ENCODE measurements at places on chromosomes 2 and 18.

- DNase-seq: no peak
Measured at GRCh38 chr2:181231151-181231550, 226.0 kb upstream of the ITGA4 start.

GRCh38 chr18:65352186-65352585 is 398.6 kb upstream of the CDH7 start:
- DNase-seq: no peak

- no peak for DNase-seq
Measured at GRCh38 chr2:7767902-7768301, 850.7 kb downstream of the RNF144A start.

DNA sequence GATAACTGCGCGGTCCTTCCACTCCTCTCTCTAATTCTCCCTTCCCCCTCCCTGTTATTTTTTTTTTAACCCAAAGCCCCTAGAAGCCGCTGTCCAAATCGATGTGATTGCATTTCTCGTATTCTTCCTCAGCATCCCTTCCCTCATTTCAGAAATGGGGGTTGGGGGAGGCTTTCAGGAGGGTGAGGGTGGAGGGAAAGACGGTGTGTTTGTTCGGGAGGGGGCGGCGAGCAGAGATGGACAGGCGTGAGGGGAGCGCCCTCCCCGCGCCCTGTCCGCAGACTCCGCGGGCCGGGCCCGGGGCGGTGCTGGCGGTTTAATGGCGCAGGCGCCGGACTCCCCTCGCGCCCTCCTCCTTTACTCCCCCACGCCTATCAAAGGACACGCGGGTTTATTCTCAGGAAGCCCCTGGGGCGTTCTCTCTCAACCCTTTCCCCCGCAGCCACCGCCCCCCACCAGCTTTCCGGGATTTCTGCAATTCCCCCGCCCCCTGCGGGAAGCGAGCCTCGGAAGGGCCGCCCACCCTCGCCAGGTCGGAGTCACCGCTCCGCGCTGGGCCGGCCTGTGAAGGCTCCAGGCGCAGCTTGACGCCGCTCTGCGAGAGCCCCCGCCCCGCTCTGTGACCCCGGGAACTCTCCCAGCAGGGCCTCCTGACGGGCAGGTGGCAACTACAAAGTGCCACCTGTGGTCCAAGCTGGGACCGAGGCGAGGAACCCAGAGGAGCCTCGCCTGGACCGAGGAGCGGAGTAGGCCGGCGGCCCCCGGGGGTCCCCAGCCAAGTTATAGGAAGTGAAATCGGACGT is 981 bp downstream of the ST8SIA3 start:
- DNase-seq: no peak

- no peak for DNase-seq
Measured at GRCh38 chr18:13808294-13809042, 15.5 kb upstream of the MC5R start.

DNA sequence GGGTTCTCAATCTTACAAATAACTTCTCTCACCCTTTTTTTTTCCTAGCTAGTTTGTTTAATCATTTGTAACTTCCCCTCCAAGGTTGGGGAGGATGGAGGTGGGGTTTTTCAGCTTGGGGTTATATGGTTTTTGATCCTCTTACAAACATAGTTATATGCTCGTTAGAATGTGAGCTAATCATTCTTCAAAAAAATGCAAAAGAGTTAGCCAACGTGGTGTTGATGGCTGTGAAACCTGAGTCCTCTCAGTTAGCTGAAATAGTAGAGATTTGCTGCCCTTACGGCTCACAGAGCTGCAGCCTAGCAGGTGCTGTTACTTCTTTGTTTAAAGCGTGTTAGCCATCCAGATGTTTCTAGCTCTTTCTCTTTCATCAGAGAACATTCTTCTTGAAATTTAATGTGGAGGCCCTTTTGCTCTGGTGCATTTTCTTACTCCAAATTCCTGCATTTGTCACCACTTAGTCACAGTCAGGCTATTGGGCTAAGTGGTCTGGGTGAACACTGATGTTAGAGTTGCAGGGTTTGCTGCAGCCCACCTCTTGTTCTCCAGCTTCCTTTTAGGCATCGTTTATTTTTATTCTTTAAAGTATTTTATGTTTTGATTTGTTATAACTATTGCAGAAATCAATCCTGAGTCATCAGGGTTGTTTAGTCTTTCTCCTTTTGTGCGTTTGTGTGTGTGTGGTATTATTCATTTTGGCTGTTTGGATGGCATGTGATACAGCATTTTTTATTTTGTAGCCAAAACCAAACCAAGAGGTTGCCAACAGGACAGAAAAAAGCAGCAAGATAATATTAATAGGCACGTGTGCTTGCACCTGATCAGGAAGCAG is 41.1 kb downstream of the LIMS1 start:
- no peak for DNase-seq

- no peak for DNase-seq
Measured at GRCh38 chr2:135894930-135895329, 18.7 kb upstream of the MCM6 start.

DNA sequence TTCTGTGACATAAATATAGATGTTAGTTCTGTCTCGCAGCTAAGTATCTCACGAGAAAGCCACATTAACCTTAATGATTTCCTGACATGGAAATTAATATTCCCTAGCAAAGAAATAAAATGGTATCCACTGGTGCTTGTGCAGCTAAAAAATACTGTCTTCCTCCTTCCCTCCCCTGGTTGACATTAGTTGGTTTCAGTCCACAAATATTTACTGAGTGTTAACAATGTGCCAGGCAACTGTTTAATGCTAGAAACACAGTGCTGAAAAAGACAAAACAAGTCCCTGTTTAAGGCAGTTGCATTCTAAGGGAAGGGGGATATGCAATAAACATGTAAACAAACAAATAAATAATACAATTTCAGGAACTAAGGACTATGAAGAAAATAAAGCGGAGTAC is 44.2 kb upstream of the VPS54 start:
- DNase-seq: no peak

DNA sequence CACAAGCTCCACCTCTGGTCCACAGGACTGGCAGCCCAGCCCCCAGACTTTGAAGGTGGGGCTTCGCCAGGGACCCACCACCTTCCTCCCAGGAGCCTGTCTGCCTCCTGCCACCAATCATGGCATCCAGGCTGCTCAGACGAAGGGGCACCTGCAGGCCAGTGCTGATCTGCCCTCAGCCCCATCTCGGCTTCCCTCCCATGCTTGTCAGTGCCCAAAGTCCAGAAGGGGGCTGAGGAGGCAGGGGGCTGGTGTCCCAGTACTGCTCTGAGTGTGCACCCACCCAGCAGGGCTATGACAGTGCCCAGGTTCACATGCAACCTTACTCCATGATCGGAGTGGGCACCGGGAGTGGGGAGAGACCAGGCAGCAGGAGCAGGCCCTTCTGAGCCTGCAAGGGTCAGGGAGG is 25.3 kb upstream of the RUFY4 start:
- no peak for DNase-seq

DNA sequence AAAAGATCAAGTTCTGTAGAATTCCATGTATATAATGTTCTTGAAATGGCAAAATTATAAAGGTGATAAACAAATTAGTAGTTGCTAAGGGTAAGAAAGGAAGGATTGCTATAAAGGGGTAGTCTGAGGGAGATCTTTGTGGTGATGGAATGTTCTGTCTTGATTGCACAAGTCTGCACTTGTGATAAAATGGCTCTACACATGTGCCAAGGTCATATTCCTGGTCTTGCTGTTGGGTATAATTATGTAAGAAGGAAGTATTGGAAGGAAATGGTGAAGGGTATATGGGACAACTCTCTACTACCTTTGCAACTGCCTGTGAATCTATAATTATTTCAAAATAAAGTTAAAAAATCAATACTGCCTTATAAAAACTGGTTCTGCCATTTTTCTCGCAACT is 15.3 kb downstream of the SGPP2 start:
- no peak for DNase-seq

GRCh38 chr18:69723434-69723833 is 224.2 kb downstream of the CD226 start:
- DNase-seq: no peak

GRCh38 chr18:48818329-48819254 is 132.2 kb downstream of the SMAD7 start:
- DNase-seq: no peak

DNA sequence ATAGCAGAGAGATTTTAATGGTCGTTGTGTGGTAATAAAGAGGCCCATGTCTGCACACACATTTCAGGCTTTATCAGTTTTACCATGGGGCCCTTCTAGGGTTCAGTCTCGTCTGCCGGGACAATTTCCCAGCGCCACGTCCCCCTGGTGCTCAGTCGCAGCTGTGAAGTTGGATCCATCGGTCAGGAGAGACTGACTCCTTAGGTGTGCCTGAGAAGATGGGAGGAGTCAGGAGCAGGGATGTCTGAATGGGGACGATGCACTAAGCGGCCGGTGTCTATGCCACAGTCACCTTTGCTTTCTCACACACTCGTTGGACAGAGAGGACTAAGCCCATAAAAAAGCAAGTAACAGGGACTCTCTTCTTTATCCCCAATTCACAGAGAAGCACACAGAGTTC is 71.4 kb downstream of the TWIST2 start:
- DNase-seq: no peak

DNA sequence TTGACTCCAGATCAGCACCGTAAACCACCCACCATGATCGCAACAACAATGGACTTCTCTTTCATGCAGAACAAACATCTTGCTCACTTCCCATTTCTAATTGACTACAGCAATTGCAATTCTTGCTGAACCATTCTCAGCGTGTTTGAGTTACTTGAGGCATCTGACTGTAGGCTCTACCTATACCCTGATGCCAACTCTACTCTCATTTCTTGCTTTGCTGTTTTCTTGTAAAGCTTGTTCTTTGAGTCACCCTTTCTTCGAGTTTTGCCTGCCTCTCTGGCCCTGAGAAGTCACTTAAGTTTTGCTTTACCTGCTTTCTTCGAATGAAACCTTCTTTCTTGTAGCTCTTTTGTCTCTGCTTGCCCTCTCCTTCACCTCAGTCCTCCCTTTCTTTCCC is 160.5 kb upstream of the RND3 start:
- no peak for DNase-seq

DNA sequence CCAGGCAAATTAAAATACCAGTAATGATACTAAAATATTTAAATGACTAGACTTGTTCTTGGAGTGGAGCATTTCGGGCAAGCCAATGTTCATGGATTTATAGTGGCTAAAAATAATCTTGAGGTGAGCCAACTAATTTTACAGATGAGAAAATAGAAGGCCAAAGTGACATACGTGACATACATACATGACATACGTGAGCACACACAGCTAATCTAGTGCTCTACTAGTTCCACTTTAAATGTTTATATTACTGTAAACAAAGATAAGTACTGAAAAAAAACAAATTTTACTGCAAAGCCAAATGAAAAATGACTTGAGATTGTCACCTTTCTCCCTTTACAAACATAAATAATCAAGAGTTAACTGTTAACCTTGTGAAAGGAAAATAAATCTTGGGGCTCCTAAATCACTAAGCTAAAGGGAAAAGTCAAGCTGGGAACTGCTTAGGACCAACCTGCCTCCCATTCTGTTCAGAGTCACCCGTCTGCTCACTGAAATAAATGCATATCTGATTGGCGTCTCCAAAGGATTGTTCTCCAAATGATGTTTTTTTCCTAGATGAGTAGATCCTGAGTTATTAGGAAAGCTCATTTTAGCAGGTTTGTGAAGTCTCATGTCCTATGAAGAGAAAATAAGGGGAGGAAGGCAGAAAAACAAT is 96.7 kb downstream of the PMS1 start:
- no peak for DNase-seq

GRCh38 chr18:22547807-22548561 is 130.3 kb upstream of the CTAGE1 start:
- DNase-seq: no peak

GRCh38 chr2:107182981-107183380 is 297.0 kb upstream of the ST6GAL2 start:
- DNase-seq: no peak

DNA sequence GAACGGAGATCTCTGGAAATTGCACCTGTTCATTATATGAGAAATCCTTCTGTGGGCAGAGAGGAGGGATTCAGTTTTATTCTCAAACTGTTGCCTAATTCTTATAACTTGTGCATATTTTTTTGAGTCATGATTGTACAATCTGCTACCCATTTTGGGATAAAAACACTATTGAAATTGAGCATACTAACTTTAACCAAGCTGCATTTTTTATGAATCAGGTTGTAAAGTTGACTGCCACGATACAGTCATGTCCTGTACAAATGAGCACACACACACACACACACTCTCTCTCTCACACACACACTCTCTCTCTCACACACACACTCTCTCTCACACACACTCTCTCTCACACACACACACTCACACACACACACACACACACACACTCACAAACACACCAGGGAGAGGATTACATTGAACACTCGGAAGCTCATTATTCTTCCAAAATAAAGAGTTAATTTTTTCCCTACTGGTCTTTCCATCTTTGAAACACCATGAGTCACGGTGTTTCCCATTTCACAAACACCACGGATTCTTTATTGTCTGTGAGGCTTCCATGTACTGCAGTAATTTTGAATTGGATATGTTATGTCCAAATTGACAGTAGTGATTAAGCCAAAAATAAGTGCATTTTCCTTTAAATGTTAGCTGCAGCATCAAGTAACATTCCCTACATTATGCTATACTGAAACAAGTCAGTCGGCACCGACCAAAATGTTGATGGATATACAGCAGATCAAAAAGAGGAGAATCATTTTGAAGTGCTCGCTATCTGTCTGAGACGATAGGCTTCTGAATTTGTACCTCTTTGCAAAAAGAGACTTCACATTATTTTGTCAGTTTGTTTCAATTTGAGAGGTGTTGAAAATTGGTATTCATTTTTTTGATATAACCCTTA is 216.9 kb downstream of the ARHGAP15 start:
- DNase-seq: no peak

DNA sequence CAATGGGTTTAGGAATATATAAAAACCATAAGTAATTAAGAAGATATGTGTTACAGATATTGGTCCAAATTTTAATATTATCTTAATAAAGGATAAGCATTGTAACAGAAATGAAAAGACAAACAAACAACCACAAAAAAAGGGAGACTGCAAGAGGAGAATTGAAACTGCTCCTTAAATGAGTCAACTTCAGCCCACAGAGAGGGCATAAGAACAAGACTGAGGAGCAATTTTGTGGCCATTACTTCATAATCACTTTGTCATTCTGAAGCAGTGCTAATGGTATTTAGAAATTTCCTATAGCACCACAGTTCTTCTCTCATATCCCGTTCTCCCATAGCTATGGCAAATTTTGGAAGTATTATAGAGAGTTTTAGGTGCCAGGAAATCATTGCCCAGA is 193.2 kb upstream of the HNMT start:
- no peak for DNase-seq

DNA sequence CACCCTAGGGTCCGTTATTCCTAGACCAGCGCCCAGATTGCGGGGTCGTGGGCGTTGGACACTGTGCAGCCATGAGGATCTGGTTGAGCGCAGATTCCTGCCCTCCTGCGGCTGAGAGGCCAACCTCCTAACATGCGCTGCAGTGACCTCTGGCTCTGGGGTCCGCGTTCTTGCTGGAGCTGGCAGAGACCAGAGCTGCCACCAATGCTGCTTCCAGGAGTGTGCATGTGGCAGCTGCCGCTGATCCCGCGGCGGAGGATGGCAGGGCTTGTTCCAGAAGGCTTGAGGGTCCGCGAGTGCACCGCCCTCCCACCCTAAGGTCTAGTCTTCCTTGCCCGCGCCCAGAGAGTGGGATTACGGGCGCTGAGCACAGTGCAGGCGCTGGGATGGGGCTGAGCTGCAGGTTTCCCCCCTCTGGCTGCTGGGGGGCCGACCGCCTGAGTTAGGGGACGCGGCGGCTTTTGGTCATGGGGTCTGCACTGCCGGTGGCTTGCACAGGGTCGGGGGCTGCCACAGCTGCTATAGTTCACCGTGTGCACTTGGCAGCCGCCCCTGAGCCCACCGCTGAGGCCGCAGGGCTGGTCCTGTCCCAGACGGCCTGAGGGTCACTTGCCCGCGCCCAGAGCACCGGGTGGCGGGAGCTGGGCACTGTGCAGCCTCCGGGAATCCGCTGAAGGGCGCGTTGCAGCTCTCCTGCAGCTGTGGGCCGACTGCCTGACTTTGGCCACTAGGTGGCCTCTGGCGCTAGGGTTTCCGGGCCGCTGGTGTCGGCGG is 145.9 kb downstream of the CCDC74A start:
- DNase-seq: peak; percentile 71
